Brain microvascular endothelial cell (primary cell): ENCODE measurements at places on chromosomes 16 and 17.

DNA sequence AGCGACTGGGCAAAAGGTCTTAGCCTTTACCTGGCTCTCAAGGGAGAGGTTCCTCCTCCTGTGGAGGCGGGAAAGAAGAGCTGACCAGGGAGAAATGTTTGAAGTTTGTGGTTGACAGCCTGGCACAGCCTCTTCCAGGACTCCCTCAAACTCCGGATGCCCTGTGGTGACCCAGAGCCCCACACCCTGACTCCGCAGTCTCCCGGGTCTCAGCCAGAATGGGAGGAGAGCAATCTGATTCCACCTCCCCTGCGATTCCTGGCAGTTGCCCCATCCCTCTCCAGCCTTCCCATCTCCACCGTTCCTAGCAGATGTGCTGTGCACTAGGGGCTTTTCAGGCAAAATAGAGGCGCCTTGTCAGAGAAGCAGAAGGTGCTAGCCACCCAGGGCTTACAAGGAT lies 5.5 kb upstream of the DNAI2 start:
- DNase-seq, result no peak

- no peak for DNase-seq
Observed at GRCh38 chr17:42818379-42818778, 5.7 kb downstream of the BECN1 start.

GRCh38 chr17:82351254-82351712 lies 7.8 kb upstream of the TEX19 start:
- DNase-seq, result no peak

DNA sequence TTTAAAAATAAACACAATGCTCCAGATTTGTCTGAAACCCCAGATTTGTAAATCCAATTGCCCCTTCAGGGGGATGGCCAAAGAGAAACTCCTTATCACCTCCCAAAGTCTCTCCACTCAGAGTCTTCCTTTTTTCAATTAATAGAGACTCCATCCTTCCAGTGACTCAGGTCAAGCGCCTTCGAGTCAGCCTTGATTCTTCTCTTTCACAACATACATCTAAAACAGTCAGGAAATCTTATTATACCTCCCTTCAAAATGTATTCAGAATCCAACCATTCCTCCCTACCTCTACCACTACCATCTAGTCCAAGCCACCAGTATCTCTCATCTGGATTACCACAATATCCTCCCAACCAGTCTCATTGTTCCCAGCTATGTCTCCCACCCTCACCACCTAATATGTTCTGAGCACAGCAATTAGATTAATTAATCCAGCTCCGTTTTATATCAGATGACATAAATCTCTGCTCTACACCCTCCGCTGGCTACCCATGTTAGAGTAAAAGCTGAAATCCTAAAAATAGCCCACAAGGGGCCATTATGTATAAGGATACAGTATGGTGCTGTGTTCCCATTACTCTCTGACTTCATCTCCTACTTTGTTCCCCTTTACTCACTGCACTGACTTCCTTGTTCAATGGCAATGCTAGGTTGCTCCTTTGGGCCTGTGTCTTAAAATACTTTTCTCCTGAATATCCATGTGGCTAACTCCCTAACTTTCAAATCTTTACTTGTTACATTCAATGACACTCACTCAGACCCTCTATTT lies 11.8 kb downstream of the SIAH1 start:
- DNase-seq, result no peak

DNA sequence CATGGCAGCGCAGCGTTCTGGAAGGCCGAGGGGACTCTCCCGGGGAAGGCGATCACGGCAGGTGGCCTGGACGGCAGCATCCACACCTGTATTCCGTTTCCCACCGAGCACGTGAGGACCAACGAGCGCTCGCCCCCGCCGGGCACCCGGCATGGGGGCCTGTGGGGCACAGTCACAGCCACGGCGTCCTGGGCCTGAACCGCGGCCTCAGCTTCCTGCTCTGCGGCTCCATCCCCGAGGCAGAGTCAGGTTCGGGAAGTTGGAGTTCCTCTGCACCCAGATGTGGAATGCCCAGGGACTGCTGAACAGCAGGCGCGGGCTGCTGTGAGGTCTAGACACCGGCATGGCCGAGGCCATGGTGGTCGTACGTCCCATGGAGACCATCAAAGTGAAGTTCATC lies 1713.9 kb downstream of the TP53TG3F start:
- no peak for DNase-seq

GRCh38 chr17:27665549-27665948 lies 34.6 kb downstream of the LGALS9 start:
- DNase-seq, result no peak

- no peak for DNase-seq
Observed at GRCh38 chr16:63037761-63038396, 1001.6 kb upstream of the CDH8 start.

DNA sequence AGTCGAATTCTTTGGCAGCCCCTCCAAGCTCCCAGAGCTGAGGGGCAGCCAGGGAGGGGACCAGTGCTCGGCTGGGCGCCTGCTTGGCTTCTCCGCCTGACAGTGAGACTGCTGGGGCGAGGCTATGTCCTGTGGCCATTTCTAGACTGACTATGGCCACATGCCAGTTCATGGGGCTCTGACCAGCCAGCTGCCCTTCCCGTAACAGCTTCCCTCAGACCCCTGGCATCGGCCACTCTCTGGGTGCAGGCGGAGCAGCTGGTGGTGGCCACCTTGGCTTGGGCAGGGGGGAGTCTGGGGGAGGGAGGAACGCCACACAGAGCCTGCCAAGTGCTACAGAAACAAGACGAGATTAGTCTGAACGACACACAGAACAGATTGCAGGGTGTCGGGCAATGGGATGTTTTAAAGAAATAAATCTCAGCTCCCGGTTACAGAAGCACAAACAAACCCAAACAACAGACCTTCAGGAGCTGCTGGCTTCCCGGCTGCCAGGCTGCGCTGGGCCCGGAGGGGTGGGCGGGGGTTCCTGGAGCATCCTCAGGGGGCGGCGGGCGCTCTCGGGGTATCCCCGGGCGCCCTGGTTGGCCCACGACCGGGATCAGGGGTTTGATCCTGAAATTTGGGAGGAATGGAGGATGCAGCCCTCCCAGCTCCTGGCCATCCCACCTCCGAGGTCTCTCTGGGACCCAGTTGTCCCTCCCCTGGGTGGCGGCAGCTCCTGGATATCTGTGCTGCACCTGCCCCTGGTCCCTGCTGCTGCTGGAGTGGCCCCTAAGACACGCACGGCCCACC lies 34.5 kb downstream of the TBC1D16 start:
- no peak for DNase-seq

GRCh38 chr17:57895382-57896060 lies 45.7 kb upstream of the MRPS23 start:
- no peak for DNase-seq

DNA sequence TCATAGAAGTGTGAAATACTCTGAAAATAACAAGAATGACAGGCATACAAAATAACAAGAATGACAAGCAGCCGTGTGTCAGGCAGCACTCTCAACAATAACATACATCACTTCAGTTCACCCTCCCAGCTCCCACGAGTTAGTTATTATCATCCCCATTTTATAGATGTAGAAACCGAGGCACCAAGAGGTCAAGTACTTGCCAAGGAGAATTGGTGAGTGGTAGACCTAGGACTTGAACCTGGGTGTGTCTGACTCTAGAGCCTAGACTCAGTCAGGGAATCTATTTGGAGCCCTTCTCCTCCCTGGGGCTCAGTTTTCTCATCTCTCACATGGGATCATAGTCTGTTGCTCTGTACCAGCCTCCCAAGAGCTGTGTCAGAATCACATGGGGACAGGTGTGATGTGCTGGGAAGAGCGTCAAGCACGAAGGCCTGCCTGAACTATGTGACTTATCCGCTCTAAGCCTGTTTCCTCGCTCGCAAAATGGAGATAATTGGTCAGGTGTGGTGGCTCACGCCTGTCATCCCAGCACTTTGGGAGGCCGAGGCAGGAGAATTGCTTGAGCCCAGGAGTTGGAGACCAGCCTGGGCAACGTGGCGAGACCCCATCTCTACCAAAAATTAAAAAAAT lies 19.4 kb upstream of the PHOSPHO1 start:
- no peak for DNase-seq

DNA sequence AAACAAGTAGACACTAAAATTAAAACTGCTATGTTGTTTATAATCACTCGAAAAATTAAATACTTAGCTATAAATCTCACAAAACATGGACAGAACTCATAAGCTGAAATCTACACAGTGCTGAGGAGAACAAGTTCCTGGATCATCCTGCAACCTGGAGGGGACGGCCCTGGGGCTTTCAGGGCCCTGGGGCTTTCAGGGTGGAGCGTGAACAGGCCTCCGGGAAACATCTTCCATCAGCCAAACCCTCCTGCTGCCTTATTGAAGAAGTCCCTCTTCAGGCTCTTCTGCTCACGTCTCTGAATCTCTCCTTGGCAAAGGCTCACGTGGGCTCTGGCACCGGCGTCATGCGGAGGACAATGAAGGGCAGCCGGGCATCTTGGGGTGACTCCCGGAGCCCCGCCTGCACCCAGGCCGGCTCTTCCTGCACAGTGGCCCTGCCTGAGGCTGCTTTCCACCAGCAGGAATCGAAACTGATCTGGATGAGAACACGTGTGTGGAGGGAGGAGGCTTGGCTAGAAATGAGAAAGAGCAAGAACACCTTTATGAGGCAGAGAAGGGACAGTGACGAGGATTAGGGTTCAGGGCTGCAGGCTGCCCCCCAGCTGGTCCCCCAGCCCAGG lies 127.3 kb downstream of the CDRT15L2 start:
- no peak for DNase-seq

DNA sequence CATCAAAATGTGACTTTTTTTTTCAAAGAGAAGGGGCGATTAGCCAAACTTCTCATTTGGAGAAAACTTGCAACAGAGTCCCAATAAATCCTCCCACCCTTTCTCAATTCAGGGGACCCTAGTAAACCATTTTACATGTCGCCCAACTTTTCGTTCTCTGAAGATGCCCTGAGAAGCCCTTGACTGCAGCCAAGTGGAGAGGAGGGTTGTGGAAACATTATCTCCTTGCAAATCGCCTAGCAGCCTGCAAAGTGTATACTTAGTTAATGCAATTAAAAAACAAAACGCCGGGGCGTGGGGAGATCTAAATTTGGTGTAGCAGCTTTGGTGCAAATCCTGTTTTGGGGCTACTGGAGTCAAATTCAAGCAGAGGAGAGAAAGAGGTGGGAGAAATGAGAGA lies 1.2 kb upstream of the SHISA9 start:
- no peak for DNase-seq

- DNase-seq, result no peak
Observed at GRCh38 chr16:66052745-66053144, 313.7 kb upstream of the CDH5 start.

DNA sequence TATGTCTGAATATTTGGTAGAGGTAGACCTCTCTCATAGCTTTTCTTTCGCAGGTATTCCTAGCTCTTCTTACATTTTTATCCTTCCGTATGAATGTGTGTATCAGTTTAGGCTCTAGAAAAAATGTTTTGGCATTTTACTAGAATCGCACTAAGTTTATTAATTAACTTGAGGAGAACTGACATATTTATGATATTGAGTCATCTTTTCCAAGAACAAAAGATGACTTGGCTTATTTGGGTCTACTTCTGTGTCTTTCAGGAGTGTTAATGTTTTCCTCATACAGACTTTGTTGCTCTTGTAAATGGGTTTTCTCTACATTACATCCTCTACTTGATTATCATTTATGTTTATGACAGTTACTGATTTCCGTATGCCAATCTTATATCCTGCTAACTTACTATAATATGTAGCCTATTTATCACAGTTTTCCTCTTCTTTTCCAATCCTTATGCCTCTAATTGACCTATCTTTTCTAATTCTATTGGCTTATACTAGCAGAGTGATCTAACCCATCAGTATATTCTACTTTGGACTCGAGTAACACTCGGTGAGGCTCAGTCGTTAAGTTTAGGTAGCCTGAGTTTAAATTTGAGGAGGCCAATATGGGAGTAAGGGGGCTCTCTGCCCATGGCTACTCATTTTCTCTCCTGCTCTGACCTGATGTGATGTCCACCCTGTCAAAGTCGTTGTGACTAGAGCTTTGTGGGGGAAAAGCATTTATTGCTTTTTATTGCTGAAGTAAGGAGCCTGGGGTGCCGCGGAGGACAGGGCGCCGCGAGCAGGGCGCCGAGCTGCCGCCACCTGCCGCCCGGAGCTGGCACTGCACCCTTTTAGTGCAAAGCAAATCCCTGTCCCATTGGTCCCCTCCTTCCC lies 20.0 kb downstream of the ST6GALNAC1 start:
- peak; percentile 54 for DNase-seq

- no peak for DNase-seq
Observed at GRCh38 chr17:66583112-66583748, 251.7 kb upstream of the CACNG5 start.

- no peak for DNase-seq
Observed at GRCh38 chr17:21095735-21096134, 31.0 kb upstream of the DHRS7B start.

DNA sequence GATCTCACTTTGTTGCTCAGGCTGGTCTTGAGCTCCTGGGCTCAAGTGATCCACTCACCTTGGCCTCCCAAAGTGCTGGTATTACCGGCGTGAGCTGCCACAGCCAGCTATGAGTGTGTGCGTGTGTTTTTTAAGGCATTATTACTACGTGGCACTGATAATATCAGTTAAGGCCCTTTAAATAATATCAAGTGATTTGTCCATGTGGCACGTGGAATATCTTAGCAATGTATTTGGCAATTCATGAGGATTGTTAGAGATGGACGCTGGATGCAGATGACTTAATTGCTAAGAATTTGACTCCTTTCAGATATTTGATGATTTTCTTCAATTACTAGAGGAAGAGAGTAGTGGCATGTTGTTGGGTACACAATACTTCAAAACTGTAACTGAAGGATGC lies 25.5 kb upstream of the PMP22 start:
- DNase-seq, result no peak

DNA sequence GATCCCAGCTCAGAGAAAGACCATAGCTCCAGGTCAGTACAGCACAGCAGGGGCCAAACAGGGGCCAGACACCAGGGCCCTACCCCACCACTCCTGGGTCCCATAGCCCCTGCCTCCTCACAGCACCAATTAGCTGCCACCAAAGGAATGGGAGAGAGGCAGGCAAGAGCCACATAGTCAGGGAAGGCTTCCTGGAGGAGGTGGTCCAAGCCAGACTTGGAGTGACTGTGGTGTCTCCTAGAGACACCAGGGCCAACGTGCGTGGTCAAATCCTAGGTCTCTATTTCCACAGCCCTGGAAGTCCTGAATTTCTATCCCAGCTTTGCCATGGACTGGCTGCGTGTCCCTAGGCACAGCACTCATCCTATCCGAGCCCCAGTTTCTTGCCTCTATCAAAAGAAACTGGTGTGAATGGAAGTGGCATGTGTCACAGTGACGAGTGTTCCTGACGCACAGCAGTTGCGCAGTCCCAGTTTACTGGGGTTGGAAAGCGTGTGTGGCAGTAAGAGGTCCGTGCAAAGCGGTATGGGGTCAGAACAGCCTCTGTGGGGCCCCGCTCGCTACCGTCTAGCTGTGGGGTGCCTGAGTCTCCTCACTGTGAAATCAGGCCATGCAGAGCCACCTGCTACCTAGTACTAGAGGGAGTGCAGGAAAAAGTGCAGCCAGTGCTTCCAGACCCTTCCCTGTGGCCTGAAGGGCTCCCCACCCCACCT lies 23.5 kb downstream of the KCNJ12 start:
- DNase-seq, result no peak

DNA sequence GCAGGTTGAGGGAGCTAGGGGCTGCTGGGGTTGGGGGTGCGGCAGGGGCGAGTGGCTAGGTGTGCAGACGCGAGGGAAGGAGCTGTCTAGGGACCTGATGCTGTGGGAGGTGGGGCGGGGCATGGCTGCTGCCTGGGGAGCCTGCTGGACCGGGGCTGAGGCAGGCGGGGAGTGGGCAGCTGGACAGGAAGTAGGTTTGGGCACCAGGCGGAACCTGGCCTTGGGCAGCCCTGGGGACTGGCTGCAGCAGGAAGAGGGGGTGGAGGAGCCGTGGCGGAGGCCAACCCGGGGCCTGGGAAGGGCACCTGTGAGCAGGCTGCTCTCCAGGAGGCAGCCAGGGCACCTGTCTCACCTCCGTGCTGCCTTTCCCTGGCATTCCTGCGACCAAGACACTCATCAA lies 5.9 kb upstream of the DNASE1L2 start:
- no peak for DNase-seq
